ENCODE measurements at places on chromosomes 7 and 10.

- DNase-seq: peak; percentile 31
Observed at GRCh38 chr7:522071-522950, 2.7 kb upstream of the PDGFA start.

GRCh38 chr7:5599543-5600200 is 176.0 kb upstream of the TNRC18 start:
- no peak for DNase-seq

GRCh38 chr10:111035542-111035941 is 41.3 kb upstream of the ADRA2A start:
- no peak for DNase-seq

DNA sequence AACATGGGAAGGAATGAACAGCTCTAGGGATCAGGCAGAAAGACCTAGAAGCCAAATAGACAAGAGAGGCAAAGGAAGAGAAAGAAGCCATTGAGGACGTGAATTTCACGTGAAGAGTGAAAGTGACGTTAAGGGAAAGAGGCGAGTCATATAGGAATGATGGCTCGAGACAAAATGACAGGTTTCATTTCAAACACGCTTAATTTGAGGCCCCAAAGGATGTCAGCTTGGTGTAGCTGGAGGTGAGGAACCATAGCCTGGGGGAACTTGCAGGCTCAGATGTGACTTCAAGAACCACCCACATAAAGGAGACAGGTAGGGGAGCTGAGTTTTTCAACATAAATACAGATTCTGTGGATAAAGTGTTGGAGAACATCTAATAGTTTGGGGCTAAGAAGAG is 84.3 kb upstream of the ATP6V0A4 start:
- no peak for DNase-seq

DNA sequence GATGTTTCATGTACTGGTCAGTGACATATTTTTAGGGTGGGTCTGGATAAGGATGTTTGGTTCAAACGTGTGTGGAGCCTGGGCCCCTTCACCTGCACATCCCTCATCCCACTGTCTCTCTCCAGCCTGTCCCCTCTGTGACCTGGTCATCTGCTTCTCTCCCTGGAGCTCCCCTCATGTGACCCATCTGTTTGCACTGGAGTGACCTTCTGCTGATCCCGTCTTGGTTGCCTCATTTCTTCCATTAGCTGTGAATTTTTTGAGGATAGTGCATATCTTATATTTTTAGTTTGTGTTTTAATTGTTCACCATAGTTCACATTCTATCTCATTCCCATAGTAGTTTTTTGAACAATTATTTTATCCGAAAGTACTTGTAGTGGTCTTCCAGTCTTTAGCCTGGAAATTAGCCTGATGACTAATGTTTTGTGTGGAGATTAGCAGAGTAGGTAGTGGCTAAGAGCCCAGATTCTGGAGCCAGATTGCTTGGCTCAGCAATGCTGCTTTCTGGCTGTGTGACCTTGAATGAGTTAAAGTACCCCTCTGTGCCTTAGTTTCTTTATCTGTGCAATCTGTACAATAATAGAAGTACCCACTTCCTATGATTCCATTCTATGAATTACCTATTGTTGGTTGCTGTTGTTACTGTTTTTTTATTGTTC is 224.5 kb downstream of the LRMDA start:
- DNase-seq: no peak

DNA sequence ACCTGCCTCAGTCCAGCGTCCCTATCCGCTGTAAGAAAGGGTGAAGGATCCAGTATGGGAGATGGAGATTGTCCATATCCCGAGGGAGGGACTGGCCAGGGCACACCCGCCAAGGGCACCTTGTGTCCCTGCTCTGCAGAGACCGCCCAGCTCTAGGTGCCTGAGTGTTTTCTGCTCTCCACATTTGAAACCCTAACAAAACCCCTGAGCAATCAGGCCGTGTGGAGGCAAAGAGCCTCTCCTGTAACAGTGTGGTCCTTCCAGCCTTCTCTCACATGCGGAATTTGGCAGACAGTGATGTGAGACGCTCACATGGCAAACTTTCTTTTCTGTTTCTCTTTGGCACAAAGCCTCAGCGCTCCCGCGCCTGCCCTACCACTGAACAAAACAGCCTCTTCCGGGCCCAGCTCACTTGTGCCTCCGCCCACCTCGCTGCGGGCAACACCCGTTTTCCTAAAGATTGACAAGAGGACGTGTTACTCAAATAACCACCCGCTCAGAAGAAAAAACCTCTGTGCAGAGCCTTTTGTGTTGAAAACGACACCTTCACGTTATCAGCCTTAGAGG is 514.8 kb downstream of the DNAJB6 start:
- peak; percentile 62 for DNase-seq

- DNase-seq: no peak
Observed at GRCh38 chr7:118330388-118330787, 105.9 kb downstream of the ANKRD7 start.
